ENCODE measurements at places on chromosomes 7 and 10.

GRCh38 chr10:133324198-133324792, 12.4 kb downstream of the CALY start:
- DNase-seq: peak; percentile 85

DNA sequence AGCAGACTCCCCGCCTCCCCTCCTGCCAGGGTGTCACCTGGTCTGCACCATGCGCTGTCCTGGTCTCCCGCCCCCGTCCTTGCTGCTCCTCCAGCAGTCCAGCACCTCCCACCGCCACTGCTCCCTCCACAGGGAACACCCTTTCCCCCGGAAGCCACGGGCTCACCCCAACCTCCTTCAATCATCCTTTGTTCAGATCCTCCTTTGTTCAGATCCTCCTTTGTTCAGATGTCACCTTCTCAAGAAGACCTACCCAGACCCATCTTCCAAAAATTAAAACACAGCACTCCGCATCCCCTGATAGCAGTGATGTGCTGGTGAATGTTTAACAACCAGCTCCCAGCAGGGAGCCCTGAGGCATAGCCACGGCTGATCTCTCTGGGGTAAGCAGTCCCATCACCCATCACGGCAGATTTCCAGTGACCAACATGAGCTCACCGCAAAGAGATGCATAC, 237.7 kb downstream of the USP6NL start:
- no peak for DNase-seq

DNA sequence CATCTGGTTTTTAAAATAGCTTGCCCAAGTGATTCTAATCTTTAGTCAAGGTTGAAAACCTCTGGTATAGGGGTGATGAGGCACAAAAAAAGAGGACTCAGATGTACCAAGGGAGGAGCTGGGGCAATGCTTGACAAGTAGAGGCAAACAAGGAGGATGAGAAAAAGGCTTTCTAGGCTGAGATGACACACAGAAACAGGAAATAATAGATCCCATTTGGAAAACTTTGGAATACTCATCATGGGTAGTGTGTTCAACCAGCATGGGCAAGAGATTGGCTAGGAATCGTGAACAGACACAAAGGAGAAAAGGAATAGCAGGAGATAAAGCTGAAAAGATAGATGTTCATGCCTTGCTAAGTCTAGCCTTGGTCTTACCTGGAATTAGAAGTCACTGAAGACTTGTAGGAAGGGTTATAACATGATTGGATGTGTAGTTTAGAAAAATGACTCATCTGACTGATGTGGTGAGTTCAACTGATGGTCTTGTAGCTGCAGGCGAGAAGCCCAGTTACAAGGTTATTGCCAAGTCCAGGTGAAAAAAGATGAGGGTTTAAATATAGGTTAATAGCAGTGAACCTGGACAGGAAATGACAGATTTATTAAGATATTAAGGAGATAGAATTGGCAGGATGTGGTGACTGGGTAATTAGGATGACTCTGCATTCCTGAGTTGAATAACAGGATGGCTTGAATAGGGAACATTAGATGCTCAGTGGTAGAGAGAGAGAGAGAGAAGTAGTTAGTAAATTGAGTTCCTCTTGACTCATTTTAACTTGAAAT, 214.0 kb upstream of the LRGUK start:
- no peak for DNase-seq

- DNase-seq: no peak
These were observed 172.6 kb downstream of the LRRTM3 start for GRCh38 chr10:67098461-67098860.

DNA sequence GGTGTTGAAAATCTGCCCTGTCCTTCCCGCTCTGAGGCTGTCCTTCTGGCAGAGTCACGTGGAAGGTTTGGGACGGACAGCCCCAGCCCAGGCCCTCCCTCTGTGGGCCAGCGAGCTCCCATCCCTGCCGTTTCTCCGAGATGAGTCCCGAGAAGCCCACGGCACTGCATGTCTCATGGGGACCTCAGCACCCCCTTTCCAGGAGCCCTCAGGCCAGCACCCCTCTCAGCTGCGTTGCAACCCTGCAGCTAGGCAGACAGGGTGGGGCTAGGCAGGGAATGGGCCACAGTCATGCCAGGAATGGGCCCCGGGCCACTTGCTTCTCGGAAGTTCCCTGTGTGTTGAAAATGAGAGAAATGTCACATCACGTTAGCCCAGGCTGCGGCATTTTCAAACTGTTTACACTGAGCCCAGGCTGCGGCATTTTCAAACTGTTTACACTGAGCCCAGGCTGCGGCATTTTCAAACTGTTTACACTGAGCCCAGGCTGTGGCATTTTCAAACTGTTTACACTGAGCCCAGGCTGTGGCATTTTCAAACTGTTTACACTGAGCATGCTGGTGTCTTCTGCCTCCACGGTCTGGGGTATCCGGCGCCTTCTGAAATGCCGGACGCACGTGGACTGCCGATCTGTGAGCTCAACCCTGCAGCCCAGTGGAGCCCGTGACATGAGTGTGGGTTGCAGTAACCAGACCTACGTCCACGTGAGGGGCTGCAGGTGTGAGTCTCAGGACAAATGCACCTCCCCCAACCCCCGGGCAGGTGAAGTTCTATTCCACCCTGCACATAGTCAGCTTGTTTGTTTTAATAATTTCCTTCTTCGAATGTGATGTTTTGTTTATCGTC, 42.6 kb downstream of the FAM20C start:
- DNase-seq: peak; percentile 52

GRCh38 chr7:151313857-151314256, 27.8 kb upstream of the NUB1 start:
- no peak for DNase-seq

- no peak for DNase-seq
These were observed 56.4 kb downstream of the CDHR3 start for GRCh38 chr7:106019470-106019820.

- DNase-seq: no peak
These were observed 328.7 kb downstream of the CXCL12 start for GRCh38 chr10:44056206-44056605.

DNA sequence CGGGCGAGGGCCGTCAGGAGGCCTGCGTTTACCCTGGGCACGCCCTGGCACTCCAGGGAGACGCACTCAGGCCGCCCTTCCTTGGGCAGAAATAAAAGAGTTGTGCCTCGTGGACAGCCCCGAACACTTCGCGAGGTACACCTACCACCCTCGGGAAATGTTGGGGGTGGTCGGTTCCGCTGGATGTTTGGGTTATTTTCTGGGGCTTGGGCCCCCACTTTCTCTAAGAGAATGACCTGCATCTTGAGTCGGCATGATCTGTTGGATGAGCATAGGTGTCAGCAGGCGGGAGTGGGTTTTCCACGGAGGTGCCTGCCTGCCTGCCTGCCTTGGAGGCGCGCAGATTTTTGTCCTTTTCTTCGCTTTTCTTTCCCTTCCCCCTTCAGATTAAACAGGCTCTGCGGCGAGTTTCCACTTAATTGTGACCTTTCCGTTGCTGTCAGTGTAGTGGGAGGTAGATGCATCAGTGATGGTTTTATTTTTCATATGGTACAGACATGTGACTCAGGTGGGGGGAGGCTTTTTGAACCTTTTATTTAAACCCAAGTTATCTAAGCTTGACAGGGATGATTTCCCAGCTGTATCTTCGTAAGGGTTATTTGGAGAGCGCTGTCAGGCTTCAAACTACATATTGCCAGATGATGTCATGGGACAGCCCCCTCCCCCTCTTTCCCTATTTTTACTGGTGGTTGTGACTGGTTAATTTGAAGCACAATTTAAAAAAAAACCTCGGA, 661 bp downstream of the HECTD2 start:
- peak; percentile 11 for DNase-seq

DNA sequence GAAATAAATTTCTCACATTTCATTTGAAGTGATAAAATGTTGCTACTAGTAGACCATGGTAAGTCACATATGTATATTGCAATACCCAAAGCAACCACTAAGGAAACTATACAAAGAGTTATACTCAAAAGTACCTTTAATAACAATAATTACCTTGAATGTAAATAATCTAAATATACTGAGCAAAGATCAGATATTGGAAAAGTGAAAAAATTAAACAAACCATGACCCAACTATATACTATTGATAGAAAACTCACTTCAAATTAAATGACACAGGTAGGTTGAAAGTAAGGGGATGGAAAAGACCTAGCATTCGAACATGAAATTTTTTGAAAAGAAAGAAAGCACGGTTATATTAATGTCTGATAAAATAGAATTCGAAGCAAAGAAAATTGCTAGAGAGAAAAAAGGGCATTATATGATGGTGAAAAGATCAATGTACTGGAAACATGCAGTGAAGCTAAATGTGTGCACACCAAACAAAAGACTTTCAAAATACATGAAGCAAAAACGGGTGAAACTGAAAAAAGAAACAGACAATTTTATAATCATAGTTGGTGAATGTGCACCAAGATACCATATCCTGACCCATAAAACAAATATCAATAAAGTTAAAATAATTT, 29.1 kb downstream of the TFPI2 start:
- no peak for DNase-seq

- DNase-seq: no peak
These were observed 1.3 kb downstream of the AFAP1L2 start for GRCh38 chr10:114402871-114403540.

DNA sequence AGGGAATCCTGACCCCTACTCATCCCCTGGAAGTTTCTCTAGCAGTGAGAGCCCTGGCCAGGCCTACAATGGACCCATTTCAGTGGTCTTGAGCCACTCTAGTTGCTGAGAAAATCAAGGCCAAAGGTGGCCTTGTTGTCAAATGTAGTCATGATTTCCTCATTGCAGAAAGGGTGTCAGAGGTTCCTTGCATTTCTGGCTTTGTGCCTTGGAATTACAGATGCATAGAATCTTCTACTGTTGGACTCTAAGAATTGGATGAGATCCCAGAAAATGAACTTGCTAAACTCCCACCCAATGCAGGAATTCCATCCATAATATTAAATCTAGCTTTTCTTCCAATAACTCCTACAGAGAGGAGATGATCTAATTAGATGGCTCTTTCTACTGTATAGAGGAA, 12.2 kb downstream of the CPA2 start:
- DNase-seq: no peak

DNA sequence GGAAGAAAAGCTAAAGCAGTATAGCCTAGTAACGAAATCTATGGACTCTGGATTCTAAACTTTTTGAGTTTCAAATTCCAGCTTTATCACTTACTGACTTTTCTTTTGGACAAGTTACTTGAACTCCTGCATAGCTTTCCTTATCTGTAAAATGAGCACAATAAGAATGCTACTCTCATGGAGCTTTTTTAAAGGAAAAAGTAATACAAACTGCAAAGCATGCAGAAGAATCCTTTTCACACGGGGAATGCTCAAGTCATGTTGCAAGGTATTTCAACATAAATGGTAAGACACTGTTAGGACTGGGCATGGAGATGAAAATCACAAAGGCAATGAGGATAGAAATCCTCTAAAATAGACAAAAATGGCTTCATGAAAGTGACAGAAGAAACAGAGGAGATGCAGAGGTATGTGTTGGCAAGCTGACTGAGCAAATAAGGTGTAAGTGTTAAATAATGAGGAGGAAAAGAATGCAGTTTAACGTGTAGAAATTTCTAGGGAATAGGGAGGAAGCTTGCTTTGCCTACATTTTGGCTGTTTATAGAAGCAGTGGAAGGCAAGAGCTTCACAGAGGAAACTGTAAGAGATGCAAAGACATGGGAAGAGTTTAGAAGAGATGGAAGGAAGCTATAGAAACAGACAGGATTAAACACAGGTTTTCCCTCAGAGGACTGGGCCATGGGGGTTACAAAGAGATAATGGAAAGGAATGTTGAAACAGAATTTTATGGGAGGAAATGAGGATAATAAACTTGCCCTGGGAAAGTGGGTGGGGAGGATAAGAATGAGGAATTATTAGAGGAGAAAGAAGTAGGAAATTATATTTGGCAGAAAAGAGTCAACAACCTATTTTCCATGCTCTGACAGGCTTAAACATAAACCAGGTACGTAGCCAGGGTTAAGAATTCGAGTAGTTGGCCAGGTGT, 28.8 kb upstream of the SNX13 start:
- no peak for DNase-seq

DNA sequence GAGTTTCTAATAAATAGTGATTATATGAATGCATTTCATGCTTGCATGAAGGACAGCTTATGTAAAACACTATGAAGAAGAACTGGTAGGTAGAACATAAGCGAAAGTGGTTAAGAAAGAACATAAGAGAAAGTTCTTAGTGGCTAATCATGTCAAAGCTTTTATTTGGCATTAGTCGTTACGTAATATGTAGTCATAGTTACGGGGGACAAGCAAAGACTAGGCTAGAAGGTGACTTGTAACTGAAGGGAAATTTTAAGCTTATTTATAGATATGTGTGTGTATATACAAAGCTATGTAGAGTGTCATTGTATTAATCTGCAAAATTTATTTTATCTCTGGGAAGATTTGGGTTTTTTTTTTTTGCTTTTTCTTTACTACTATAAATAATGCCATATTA, 36.9 kb downstream of the CAPZA2 start:
- DNase-seq: no peak

DNA sequence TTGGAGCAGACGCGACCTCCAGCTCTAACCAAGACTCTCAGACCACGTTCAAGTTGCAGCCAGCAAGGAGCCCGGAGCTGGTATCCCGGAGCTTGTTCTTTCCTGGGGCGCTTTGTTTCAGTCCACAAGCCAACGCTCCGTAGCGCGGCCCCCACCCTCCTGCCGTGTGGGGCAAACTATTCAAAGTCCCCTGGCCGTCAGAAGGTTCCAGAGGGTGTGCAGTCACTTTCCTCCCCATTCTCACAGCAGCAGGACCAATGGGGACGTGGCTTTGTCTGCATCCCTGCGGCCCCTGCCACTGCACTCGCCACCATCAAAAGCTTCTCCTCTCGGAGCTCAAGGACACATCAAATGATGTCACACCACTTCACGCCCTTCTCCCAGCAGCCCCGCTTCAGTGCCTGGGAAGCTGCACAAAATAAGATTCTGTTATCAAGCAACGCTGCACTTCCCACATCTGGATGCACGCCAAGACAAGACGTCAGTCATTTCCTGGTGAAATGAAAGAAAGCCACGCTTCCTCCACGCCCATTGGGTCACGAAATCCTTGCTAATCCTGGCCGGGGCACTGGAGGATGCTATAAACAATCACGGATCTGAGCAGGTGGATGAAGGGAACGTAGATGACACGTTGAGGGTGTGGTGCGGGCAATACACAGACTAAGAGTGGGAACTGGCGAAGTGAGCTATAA, 348.2 kb downstream of the PTPRN2 start:
- peak; percentile 72 for DNase-seq

DNA sequence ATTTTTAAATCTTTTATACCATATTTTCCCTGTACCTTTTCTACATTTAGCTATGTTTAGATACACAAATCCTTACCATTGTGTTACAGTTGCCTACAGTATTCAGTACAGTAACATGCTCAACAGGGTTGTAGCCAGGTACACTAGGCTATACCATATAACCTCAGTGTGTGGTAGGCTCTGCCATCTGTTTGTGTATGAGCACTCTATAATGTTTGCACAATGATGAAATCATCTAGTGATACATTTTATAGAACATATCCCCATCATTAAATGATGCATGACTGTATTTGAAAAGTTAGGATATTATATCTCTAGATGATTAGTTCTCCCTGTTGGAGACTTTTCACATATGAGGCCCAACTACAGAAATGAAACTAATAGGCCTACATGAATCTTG, 188.6 kb downstream of the STK31 start:
- no peak for DNase-seq

Measured in left colon (tissue), 2 donors.